Stimulated activated CD4-positive, alpha-beta T cell treated with anti-CD3 and anti-CD28 coated beads, Interleukin-15, amount 100 ng/mL, for 24 hours (primary cell): ENCODE measurements at places on chromosomes 5 and 9.

- DNase-seq, result no peak
Observed at GRCh38 chr9:89011683-89012082, 20.4 kb downstream of the S1PR3 start.

- DNase-seq, result no peak
Observed at GRCh38 chr5:41908374-41909079, 4.4 kb downstream of the RIMOC1 start.

DNA sequence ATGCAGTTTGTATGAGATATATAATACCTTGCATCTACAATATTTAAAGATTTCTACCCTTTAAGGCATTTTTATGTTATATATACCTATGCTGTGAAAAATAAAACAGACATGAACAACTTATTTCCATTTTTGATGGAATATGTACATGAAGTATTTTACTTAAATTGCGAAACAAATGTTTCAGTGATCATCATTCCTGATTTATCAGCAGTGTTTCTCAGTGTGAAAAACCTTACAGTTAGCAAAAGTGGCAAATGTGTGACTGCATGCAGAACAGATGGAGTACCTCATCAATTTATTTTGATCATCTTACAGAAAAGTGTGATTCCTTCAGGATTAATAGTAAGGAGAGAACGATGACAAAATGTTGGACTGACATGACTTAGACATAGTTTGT lies 43.1 kb downstream of the PRR16 start:
- DNase-seq, result no peak

DNA sequence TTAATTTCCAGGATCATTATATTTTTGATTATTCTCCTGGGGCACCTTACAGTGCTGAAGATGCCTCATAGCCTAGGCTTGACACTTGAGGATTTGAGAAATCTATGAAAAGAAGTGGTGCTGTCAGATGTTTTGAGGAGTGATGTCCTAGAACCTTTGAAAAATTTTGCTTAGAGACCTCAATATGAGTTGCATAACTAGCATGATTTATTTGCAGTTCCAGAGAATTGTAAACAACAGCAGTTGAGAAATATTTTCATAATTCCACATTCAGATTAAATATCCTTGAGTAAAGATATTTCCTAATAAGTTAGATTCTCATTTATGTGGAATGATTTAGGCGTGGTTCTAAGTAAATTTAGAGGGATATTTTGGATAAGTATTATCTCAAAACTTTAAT lies 225.8 kb downstream of the ADAMTSL1 start:
- no peak for DNase-seq

DNA sequence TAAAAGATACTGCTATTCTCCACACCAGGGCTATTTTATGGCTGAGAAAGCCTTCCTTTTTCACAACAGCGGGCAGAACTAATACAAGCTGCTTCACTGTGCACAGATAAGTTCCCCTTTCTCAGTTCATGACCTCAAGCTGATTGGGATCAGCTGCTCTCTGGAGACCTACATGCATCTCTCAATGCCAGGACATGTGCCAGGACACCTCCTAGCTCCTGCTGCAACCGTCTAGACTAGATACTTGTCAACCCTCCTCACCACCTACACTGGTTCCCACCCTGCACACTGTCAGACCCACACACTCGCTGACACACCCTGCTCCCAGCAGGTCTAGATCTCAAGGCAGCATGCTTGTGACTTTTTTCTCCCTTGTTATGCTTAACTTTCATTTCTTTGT lies 39.8 kb downstream of the STARD4 start:
- DNase-seq, result no peak
